ENCODE measurements at places on chromosomes 1 and 21. TPM values are rescaled to one million over a fixed set of nuclear protein-coding genes. Genes with fewer than 3 reads are reported as not detected.

DNA sequence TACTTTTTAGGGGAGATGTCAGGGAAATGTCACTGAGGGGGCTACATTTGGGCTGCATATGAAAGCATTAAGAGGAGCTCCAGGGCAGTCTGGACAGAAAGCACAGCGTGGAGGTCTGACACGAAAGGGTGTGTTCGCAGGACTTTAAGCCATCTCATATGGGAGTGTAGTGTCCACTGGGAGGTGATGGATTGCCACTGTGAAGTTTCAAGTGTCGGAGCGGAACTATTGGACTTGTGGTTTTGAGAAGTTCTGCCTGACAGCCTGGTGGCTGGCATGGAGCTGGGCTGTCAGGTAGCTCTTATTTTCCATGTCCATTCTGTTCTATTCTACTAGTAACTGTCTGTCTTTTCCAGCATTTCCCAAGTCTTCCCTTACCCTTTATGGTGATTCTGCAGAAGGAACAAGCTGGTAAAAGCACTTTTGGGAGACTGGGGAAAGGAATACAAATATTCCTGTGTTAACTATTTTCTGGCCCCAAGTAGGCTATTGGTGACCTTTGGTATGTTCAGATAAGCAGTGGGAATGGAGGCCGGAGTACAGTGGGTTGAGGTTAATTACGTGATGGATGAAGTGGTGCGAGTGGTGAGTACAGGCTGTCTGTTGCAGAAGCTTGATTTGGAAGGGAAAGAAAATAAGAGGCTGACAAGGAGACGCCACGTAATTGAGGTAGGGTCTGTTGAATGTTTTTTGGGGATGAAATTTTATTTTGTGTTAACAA is 19.3 kb downstream of the B3GALT5 start:
- no peak for DNase-seq

Gene LRRC53
- not detected for total RNA-seq

Gene SLC16A4
- 0.26 TPM for total RNA-seq

DNA sequence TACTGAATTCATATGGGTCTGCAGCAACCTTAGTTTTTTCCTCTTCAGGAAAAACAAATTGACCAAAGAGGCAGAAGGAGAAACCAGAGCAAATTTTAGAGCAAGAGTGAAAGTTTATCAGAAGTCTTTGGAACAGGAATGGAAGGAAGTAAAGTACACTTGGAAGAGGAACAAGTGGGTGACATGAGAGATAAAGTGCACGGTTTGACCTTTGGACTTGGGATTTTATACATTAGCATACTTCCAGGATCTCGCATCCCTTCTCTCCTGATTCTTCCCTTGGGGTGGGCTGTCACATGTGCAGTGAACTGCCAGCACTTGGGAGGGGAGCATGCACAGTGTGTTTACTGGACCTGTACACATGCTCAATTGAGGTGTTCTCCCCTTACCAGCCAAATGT is 754.8 kb upstream of the ADAMTS5 start:
- DNase-seq: no peak

Gene OR10Z1
- not detected for total RNA-seq

GRCh38 chr1:177620636-177621190 is 349.1 kb downstream of the SEC16B start:
- no peak for DNase-seq
